COR-L47 (cell line): ENCODE measurements at places on chromosomes 2 and 18.

DNA sequence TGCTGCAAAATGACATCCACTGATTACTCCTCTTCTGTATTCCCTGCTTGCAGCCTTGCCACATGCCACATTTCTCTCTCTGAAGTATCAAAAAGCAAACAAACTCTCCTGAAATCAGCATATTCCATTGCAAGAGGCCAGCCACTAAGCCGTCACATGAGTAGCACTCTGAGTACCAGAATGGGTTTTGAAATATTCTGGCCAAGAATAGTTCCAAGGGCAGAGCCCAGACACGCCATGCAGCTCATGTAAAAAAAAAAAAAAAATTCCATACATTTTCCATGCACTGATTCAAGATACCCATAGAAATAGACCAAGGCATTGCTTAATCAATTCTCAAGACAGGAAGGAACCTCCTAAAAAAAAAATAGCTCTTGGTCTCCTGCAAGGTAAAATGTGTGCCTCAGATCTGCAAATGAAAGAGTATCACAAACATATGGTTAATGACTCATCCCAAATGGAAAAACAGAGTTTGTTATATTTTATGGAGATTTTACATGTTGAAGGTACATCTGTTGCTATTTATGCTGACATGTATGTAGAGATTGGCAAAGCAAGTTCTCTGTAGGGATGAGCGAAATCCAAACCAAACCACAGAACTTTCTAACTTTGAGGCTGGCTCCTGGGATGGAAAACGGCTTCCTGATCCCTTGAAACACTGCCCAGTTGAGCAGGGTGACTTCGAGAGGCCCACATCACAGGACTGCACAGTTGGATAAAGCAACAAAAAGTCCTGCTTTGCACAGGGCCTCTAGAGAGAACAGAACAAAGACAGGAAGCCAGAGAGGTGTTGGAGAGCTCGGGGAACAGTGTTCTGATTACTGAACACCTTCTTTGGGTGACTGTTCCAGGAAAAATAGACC lies 346.2 kb downstream of the ZNF521 start:
- DNase-seq: no peak

- DNase-seq: no peak
These were observed 113.6 kb downstream of the VAPA start for GRCh38 chr18:10027461-10027860.

- DNase-seq: no peak
These were observed 93.7 kb downstream of the MAPK4 start for GRCh38 chr18:50653402-50654093.

- no peak for DNase-seq
These were observed 311.2 kb upstream of the PKDCC start for GRCh38 chr2:41736586-41736985.

GRCh38 chr2:155965415-155966063 lies 367.0 kb downstream of the NR4A2 start:
- no peak for DNase-seq

DNA sequence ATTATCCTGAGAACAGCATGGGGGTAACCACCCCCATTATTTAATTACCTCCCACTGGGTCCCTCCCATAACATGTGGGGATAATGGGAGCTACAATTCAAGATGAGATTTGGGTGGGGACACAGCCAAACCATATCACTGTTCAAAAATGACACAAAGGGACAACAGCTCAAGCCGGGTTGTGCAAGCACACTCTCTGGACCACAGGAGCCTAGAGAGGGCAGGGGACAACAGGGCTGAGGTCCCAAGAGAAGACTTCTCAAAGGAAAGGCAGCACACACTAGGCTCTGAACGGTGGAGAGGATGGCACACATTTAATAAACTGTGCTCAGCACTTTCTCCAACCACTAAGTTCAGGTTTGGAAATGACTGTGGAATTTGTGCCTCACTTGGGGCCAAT lies 122.1 kb upstream of the PKDCC start:
- no peak for DNase-seq

GRCh38 chr2:160091381-160091780 lies 29.0 kb upstream of the PLA2R1 start:
- no peak for DNase-seq

- no peak for DNase-seq
These were observed 6.8 kb downstream of the AGPS start for GRCh38 chr2:177399376-177399775.

- no peak for DNase-seq
These were observed 13.2 kb upstream of the APOB start for GRCh38 chr2:21057097-21057496.

DNA sequence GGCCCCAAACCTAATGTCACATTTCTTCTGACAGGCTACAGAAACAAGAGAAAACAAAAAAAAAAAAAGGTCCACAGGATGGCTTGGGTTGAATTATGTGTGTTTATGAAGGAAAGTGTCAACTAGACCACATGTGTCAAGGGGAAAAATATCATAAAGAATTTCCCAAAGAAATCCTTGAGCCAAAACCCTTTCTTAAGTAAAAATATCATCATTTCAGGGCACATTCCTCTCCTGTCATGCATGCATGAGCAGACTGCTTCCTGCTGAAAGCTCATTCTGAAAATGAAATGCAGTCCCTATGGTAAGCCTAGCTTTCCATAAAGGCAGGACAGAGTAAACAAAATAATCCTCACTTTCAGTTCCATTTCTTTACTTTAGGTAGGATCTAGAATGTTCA lies 85.7 kb upstream of the RBBP8 start:
- DNase-seq: no peak

- no peak for DNase-seq
These were observed 721.0 kb upstream of the PKDCC start for GRCh38 chr2:41326851-41327250.

- no peak for DNase-seq
These were observed 10.4 kb upstream of the DNAH7 start for GRCh38 chr2:196079052-196079451.

GRCh38 chr18:29147944-29148343 lies 971.0 kb upstream of the CDH2 start:
- no peak for DNase-seq

GRCh38 chr2:105806996-105807395 lies 62.3 kb downstream of the NCK2 start:
- no peak for DNase-seq

GRCh38 chr18:23220355-23220754 lies 85.1 kb downstream of the CABLES1 start:
- DNase-seq: no peak

GRCh38 chr2:67399144-67399543 lies 2.0 kb downstream of the ETAA1 start:
- no peak for DNase-seq

- DNase-seq: peak; percentile 29
These were observed 214.5 kb downstream of the TMEM182 start for GRCh38 chr2:102975996-102976975.

- peak; percentile 24 for DNase-seq
These were observed 273.3 kb upstream of the TCF4 start for GRCh38 chr18:55861266-55861665.

- no peak for DNase-seq
These were observed 152.0 kb downstream of the GREB1L start for GRCh38 chr18:21393986-21394385.

- DNase-seq: peak; percentile 40
These were observed 31.4 kb upstream of the CHN1 start for GRCh38 chr2:175036582-175037018.

DNA sequence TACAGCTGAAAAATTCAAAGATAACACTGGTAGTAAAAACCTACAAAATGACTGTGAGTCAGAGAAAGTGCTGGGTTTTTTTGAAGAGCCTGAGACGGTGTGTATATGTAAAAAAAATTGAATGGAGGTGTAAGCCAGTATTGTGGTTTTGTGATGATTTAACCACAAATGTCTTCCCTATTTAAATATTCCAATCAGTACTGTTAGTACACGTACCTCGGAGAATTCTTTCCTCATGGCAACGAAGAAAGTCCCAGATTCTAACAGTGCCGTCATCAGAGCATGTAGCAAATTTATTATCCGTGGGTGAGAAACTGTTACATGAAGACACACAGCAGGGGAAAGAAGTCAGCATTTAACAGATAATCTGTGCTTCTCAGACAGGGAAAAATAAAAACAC lies 48.1 kb downstream of the WDR33 start:
- DNase-seq: no peak

- no peak for DNase-seq
These were observed 209.4 kb downstream of the ZEB2 start for GRCh38 chr2:144310484-144310883.

GRCh38 chr2:68992933-68993332 lies 18.5 kb downstream of the GKN1 start:
- DNase-seq: no peak

- DNase-seq: no peak
These were observed 116.0 kb downstream of the ALPK2 start for GRCh38 chr18:58512648-58513588.
